ENCODE measurements at places on chromosomes 2 and 18. TPM values are rescaled to one million over a fixed set of nuclear protein-coding genes. Genes with fewer than 3 reads are reported as not detected.

DNA sequence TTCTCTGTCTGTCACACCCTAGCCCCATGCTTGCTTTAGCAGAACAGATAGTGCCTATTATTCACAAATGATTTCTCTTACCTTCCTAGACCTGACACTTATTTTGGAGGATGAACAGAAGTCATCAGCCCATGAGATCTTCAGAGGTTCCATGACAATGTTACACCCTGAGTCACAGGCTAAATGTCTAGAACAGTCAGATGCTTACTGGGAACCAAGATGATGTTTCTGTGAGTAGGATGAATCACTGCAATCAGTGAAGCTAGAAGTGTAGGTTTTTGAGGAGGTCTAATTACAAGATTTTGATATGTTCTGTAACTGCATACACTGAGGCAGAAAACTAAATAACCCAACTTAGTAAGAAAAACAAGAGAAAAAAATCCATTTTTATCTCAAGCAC, 123.0 kb upstream of the THUMPD2 start:
- DNase-seq: peak; percentile 31

- no peak for DNase-seq
Observed at GRCh38 chr2:158918452-158918851, 50.0 kb upstream of the TANC1 start.

- DNase-seq: no peak
Observed at GRCh38 chr2:83650161-83650560, 808.9 kb downstream of the SUCLG1 start.

MC4R gene
- not detected for total RNA-seq

MALL gene
- total RNA-seq: 0.34 TPM

SP110 gene
- 11.5 TPM for total RNA-seq

PAIP2B gene
- 2.5 TPM for total RNA-seq

HOXD4 gene
- total RNA-seq: 2.5 TPM

GALR1 gene
- not detected for total RNA-seq

Measured in Daoy (cell line).